ENCODE measurements at places on chromosomes 7 and 10. TPM values are rescaled to one million over a fixed set of nuclear protein-coding genes. Genes with fewer than 3 reads are reported as not detected.

GRCh38 chr7:22601408-22601807 lies 101.4 kb upstream of the STEAP1B start:
- no peaks in the 10 kb centered on the region for H3K36me3 ChIP-seq
- no peak for DNase-seq
- H3K4me1 ChIP-seq = no peaks in the 10 kb centered on the region
- H3K27me3 ChIP-seq = no peaks in the 10 kb centered on the region
- no peak overlapping the region for H3K27ac ChIP-seq
- H3K4me3 ChIP-seq = no peak overlapping the region

GRCh38 chr10:59864141-59864962 lies 42.0 kb downstream of the CCDC6 start:
- H3K36me3 ChIP-seq = no peaks in the 10 kb centered on the region
- H3K4me3 ChIP-seq = no peak overlapping the region
- no peaks in the 10 kb centered on the region for H3K27me3 ChIP-seq

- no peaks in the 10 kb centered on the region for H3K36me3 ChIP-seq
- no peak for DNase-seq
- no peak overlapping the region for H3K4me3 ChIP-seq
- no peaks in the 10 kb centered on the region for H3K27me3 ChIP-seq
Measured at GRCh38 chr10:113959383-113959760, 84.3 kb upstream of the ADRB1 start.

Gene DRGX
- total RNA-seq = not detected

Gene ADIRF
- total RNA-seq = 520 TPM
